ENCODE measurements at places on chromosomes 11 and 22.

DNA sequence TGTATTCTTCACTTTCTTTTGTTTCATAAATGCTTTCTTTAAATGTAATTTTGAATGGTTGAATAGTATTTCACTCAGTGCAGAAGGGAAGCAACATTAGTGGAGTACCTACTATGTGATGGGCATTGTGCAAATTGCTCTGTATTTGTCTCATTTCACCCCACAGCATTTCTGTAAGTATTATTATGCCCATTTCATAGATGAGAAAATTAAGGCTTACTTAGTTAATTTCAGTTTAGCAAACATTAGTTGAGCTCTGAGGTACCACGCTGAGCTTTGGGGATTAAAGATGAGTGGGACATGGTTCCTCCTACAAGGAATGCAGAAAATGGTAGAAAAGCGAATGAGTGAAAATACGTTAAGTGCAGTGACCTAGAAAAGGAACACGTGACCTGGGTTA, 58.1 kb downstream of the SWAP70 start:
- no peak for DNase-seq

DNA sequence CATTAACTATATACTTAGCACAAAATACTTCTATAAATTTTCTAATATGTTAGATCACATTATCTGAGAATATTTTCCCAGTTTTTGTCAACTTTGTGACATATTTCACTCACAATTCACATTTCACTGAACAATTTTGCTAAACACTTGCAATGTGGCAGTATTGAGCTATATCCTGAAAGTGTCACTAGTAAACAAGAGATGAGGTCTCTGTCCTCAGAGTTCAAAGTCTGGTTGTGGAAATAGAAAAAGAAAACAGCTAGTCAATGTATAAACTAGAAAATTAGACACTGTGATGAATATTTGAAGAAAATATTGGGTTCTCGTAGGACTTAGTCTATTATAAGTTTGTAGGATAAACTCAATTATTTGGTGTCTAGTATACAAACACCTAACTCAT, 87.4 kb upstream of the CHORDC1 start:
- DNase-seq = no peak

DNA sequence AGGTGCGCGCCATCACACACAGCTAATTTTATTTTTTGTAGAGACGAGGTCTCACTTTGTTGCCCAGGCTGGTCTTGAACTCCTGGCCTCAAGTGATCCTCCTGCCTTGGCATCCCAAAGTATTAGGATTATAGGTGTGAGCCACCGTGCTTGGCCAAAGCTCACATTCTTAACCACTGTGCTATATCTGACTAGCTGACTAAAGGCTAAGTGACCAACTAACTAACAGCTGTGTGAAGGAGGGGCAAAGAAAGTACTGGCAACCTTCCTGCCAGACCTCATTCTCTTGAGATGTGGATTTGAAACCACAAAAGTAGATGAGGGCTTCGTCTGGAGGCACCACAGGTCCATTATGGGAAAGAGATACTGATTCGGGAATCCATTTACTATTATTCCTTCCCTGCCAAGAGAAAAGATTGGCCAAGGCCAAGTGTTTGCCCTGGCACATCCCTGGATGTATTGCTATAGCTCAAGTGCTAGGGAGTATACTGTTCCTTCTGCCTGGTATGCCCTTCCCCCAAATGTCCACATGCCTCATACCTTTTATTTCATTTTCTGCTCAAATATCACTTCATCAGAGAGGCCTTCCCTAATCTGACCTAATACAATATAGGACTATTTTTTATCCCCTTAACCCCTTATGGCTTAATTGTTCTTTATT, 52.7 kb upstream of the RRM1 start:
- DNase-seq = no peak

DNA sequence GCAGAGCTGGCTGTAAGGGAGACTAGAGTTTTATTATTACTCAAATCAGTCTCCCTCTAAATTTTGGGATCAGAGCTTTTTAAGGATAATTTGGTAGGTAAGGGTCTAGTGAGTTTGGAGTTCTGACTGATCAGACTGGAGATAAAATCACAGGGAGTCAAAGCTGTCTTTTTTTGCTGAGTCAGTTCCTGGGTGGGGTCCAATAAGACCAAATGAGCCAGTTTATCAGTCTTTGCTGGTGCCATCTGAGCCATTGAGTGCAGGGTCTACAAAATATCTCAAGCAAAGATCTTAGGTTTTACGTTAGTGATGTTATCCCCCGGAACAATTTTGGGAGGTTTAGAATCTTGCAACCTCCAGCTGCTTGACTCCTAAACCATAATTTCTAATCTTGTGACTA, 935.1 kb upstream of the RAG2 start:
- no peak for DNase-seq

- DNase-seq = peak; percentile 4
These were observed 395.7 kb downstream of the MN1 start for GRCh38 chr22:27405672-27406388.

Data from stimulated activated CD8-positive, alpha-beta memory T cell treated with anti-CD3 and anti-CD28 coated beads, Interleukin-15, amount 100 ng/mL, for 48 hours (primary cell).